ENCODE measurements at places on chromosomes 16 and 17. TPM values are rescaled to one million over a fixed set of nuclear protein-coding genes. Genes with fewer than 3 reads are reported as not detected.

TPSAB1 gene
- total RNA-seq, result not detected

MYL4 gene
- total RNA-seq, result not detected

GNG13 gene
- total RNA-seq, result not detected

PTX4 gene
- not detected for total RNA-seq

KRTAP9-8 gene
- not detected for total RNA-seq

CCDC154 gene
- total RNA-seq, result 17.7 TPM

CCL17 gene
- not detected for total RNA-seq

KRT20 gene
- not detected for total RNA-seq

PLXDC1 gene
- total RNA-seq, result 54.9 TPM

NPIPB6 gene
- 7.3 TPM for total RNA-seq

- peaks cover 10% of the 10 kb centered on the region for H3K4me1 ChIP-seq
- DNase-seq, result no peak
- H3K27ac ChIP-seq, result no peak overlapping the region
- H3K36me3 ChIP-seq, result no peaks in the 10 kb centered on the region
- H3K27me3 ChIP-seq, result no peaks in the 10 kb centered on the region
Measured at GRCh38 chr16:11367483-11367906, 22.2 kb downstream of the RMI2 start.

DNA sequence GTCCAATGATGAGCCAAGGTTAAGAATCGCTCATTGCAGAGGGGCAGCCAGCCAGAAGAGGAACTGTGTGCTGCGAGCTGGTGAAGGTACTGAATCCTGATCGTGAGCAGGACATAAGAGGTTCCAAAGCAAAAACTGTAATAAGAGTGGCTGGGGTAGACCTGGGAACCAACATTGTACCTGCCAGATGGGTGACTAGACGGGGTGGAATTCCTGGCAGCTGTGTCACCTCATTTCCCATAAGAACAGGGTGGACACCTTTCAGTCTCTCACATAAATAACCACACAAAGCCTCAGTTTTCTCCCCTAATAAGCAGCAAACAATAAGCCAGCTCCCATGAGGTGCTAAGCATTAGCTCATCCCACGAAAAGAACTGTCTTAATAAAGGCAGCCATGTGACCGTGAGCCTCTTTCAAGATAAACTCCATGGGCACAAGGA is 290.3 kb downstream of the SOX9 start:
- H3K4me3 ChIP-seq, result no peak overlapping the region
- DNase-seq, result no peak
- no peaks in the 10 kb centered on the region for H3K4me1 ChIP-seq
- no peaks in the 10 kb centered on the region for H3K36me3 ChIP-seq

DNA sequence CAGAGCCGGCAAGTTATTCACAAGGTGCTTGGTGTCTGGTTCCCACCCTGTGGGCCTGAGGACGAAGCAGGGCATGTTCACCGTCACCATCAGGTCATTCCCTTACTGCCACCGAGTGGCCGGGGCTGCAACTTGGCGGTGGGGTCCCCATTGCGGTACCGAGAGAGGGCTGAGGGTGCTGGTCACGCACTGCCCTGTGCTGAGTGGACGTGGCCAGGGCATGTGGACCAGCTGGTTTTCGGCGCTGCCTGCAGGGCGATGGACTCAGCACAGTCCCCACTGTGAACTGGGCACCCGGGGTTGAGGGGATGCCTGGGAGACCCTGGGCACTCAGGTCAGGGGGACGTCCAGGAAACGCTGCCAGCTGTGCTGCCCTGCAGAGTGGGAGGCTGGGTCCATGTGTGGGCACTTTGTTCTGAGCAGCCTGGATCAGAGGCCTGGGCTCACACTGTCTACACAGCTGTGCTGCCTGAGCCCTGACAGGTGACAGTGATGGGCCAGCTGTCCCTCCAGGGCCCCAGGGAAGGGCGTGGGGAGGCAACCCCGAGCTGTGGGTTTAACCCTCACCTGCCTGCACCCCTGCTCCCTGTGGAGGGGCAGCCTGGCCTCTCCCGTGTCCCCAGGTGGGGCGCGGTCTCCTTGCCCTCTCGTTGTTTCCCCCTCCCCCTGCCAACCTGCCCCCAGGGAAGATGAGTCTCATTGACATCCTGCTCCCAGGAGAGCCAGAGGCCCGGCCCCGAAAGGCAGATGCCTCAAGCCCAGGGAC is 39.3 kb upstream of the GNG13 start:
- H3K4me3 ChIP-seq, result no peak overlapping the region
- H3K4me1 ChIP-seq, result no peaks in the 10 kb centered on the region
- no peak for DNase-seq
- H3K27me3 ChIP-seq, result no peaks in the 10 kb centered on the region
- no peaks in the 10 kb centered on the region for H3K36me3 ChIP-seq

- no peak overlapping the region for H3K4me3 ChIP-seq
- H3K27me3 ChIP-seq, result peaks cover 6% of the 10 kb centered on the region
- no peaks in the 10 kb centered on the region for H3K36me3 ChIP-seq
- peaks cover 7% of the 10 kb centered on the region for H3K4me1 ChIP-seq
Measured at GRCh38 chr16:70689035-70689969, 3.4 kb upstream of the MTSS2 start.

DNA sequence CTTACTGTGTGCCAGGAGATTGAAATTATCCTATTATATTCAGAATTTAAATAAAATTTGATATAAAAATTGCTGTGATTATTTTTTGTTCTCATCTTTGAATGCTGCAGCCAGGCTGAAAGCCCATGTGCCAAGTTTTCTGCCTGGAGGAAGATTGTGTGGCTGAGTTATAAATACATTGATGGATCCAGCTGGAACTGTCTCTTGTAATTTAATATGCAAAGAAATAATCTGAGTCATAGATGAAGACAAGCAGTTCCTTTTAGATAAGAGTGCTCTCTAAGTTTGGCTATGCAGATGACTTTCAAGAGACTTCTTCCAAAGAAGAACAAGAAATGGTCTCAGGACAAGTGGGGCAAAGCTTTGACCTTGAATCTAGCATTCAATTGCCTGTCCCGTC is 871.0 kb downstream of the CDH11 start:
- DNase-seq, result no peak
- no peaks in the 10 kb centered on the region for H3K4me1 ChIP-seq
- no peaks in the 10 kb centered on the region for H3K36me3 ChIP-seq
- no peak overlapping the region for H3K4me3 ChIP-seq
- H3K27me3 ChIP-seq, result no peaks in the 10 kb centered on the region

- no peaks in the 10 kb centered on the region for H3K36me3 ChIP-seq
- H3K27me3 ChIP-seq, result no peaks in the 10 kb centered on the region
- peaks cover 6% of the 10 kb centered on the region for H3K4me1 ChIP-seq
- no peak overlapping the region for H3K27ac ChIP-seq
- no peak overlapping the region for H3K4me3 ChIP-seq
Measured at GRCh38 chr17:68484458-68484857, 27.2 kb upstream of the WIPI1 start.

GRCh38 chr16:49857423-49858181 is 1.7 kb upstream of the ZNF423 start:
- H3K36me3 ChIP-seq, result no peaks in the 10 kb centered on the region
- H3K4me1 ChIP-seq, result peaks cover 5% of the 10 kb centered on the region
- H3K27ac ChIP-seq, result no peak overlapping the region
- no peaks in the 10 kb centered on the region for H3K27me3 ChIP-seq
- peak overlapping the region; percentile 24 for H3K4me3 ChIP-seq
- peak; percentile 16 for DNase-seq

DNA sequence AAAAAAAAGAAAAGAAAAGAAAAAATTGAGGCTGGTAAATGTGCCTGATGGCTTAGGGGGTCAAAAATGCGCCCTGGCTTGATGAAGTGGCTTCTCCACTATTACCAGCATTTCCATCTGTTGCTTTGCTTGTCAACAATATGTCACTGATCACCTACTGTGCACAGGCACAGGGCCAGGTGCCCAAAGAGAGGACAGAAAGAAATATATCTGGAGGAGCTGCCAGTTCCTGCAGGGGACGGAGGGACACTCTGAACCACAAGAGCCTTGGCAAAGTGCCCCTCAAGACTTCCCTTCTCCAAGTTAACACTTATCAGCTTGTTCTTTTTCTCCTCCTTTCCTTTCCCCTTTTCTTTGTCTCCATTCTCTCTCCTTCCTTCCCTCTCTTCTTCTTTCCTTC is 34.7 kb downstream of the GINS3 start:
- DNase-seq, result no peak
- H3K27ac ChIP-seq, result no peak overlapping the region
- no peaks in the 10 kb centered on the region for H3K36me3 ChIP-seq

- no peak for DNase-seq
- peaks cover 3% of the 10 kb centered on the region for H3K36me3 ChIP-seq
- no peak overlapping the region for H3K27ac ChIP-seq
- no peaks in the 10 kb centered on the region for H3K27me3 ChIP-seq
Measured at GRCh38 chr17:76789235-76789788, 51.4 kb downstream of the MFSD11 start.

DNA sequence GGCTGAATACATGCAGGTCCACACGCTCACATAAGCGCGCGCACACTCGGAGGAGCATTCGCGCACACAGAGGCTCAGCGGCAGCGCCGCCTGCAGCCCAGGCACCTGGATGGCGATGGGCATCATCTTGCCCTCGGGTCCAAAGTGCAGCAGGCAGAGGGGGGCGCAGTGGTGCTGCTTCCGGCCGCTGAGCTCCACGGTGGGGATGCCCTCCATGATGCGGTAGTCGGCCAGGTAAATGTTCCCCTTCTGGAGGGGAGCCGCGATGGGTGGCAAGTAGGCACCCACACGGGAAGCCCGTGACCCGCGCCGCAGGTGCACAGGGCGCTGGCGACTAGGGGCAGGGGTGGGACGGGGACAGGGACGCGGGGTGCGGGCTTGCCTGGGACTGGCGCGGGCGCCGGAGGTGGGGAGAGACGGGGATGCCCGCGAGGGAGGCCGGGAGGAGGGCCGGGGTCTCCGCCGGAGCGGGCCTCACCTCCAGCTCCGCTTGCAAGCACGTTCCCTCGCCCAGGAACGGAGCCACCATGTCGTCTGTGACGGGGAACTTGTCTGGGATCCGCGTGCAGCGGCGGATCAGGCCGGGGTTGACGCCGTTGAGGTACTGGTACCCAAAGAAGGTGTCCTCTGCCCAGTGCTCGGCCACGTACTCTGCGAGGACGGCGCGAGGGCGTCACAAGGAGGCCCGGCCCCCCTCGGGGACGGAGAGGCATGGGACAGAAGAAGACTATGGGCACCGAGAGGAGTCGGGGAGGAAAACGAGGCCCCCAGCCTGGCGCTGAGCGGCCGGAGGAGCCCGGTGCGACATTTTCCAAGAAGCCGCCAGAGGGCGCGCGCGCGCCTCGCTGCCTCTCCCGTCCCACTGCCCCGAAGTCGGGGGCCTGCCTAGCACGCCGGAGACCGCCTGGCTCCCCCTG is 8.0 kb downstream of the ALOX12B start:
- no peaks in the 10 kb centered on the region for H3K36me3 ChIP-seq
- H3K4me3 ChIP-seq, result peak overlapping the region; percentile 62
- H3K27ac ChIP-seq, result peak overlapping the region; percentile 62
- DNase-seq, result peak; percentile 80
- H3K4me1 ChIP-seq, result peaks cover 14% of the 10 kb centered on the region
- peaks cover 4% of the 10 kb centered on the region for H3K27me3 ChIP-seq

- no peak overlapping the region for H3K27ac ChIP-seq
- H3K4me1 ChIP-seq, result no peaks in the 10 kb centered on the region
- no peaks in the 10 kb centered on the region for H3K36me3 ChIP-seq
- no peak for DNase-seq
- H3K27me3 ChIP-seq, result no peaks in the 10 kb centered on the region
Measured at GRCh38 chr16:13042291-13042685, 140.9 kb downstream of the SHISA9 start.

DNA sequence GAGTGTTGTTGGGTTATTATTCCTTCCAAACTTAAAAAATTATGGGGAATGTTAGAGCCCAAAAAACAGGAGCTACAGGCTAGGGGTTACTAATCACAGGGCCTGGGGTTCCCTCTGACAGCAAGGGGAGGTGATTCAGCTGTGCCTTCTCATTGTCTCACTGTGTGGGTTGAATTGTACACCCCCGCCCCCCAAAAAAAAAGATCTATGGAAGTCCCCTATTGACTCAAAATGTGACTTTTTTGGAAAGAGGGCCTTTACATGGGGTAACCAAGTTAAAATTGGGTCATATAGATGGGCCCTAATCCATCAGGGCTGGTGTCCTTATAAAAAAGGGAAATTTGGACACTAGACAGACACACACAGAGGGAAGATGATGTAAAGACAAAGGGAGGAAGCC is 190.2 kb downstream of the SOX9 start:
- no peaks in the 10 kb centered on the region for H3K4me1 ChIP-seq
- no peak overlapping the region for H3K4me3 ChIP-seq
- no peaks in the 10 kb centered on the region for H3K36me3 ChIP-seq
- DNase-seq, result no peak

- H3K36me3 ChIP-seq, result no peaks in the 10 kb centered on the region
- DNase-seq, result no peak
- peaks cover 2% of the 10 kb centered on the region for H3K4me1 ChIP-seq
- H3K27me3 ChIP-seq, result no peaks in the 10 kb centered on the region
- H3K27ac ChIP-seq, result no peak overlapping the region
- H3K4me3 ChIP-seq, result no peak overlapping the region
Measured at GRCh38 chr17:77151186-77151585, 10.4 kb downstream of the SEC14L1 start.

GRCh38 chr16:67482233-67482924 is 968 bp downstream of the AGRP start:
- H3K4me3 ChIP-seq, result peak overlapping the region; percentile 92
- H3K4me1 ChIP-seq, result peaks cover 25% of the 10 kb centered on the region
- H3K27me3 ChIP-seq, result no peaks in the 10 kb centered on the region
- no peaks in the 10 kb centered on the region for H3K36me3 ChIP-seq

- no peak for DNase-seq
- no peak overlapping the region for H3K4me3 ChIP-seq
- no peaks in the 10 kb centered on the region for H3K27me3 ChIP-seq
- H3K36me3 ChIP-seq, result no peaks in the 10 kb centered on the region
- H3K27ac ChIP-seq, result no peak overlapping the region
- H3K4me1 ChIP-seq, result peaks cover 25% of the 10 kb centered on the region
Measured at GRCh38 chr17:67260170-67260987, 15.4 kb upstream of the HELZ start.

GRCh38 chr17:48526608-48527546 is 3.9 kb downstream of the HOXB1 start:
- no peaks in the 10 kb centered on the region for H3K4me1 ChIP-seq
- no peaks in the 10 kb centered on the region for H3K36me3 ChIP-seq
- H3K27ac ChIP-seq, result no peak overlapping the region
- H3K27me3 ChIP-seq, result no peaks in the 10 kb centered on the region
- no peak overlapping the region for H3K4me3 ChIP-seq
- DNase-seq, result no peak

GRCh38 chr16:78524066-78524595 is 424.7 kb downstream of the WWOX start:
- no peaks in the 10 kb centered on the region for H3K36me3 ChIP-seq
- H3K27me3 ChIP-seq, result no peaks in the 10 kb centered on the region
- H3K4me3 ChIP-seq, result no peak overlapping the region
- DNase-seq, result no peak

Measured in naive thymus-derived CD4-positive, alpha-beta T cell (primary cell).